ENCODE measurements at places on chromosomes 13 and 19.

DNA sequence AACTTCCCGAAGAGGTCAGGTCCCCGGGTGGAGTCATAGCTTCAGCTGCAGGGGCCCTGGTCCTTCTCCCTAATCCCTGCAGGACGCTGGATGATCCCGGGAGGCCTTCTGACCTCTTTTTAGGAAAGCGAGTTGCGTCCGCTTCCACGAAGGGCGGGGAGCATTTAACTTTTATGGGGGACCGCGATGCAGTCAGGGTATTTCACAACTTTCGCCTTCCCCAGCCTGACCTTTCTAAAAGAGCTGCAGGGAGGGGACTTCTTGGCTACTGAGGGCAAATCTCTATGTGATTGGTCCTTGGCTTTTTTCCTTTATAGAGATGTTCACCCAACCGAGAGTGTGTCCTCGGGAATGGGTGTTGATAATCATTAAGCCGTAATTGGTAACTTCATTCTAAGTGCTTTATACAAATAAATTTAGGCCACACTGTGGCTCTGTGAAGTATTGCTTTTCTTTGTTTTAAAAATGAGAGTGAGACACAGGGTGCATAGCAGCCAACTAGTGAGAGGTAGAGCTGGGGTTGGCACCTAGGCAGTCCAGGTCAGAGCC lies 778 bp downstream of the ZNF230 start:
- peak; percentile 65 for DNase-seq

- DNase-seq, result no peak
Observed at GRCh38 chr19:30172613-30173242, 199.5 kb upstream of the ZNF536 start.

- DNase-seq, result peak; percentile 72
Observed at GRCh38 chr19:42201489-42202289, 15.8 kb downstream of the DEDD2 start.

DNA sequence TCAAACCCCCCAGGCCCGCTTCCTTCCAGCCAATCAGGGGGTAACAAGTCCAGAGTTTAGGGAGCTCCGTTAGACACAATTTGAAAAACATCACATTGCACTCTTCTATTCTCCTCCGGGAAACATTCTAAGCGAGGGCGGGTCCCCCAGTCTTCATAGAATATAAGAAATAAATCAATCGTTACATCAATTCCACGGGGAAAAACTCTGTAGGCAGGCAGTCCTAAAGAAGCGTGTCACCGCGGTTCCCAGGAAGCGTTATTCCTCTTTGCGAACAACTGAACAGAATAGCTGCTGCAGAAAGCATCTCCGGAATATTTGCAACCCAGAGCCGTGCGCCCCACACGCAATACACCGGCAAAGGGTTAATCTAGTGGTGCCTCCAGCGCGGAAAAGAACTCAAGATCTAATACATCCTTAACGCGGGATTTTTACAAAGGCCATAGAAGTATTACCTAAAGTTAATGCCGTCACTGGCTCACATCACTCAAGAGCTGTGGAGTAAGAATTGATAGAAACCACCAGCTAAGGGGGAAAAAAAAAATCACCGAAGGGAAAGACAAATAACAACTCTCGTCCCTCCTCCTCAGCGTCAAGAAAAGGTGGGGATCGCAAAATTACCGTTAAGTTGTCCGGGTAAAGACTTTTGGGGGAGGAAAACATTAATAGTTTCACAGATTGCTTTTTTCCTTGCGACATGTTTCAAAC lies 65.1 kb downstream of the KCNRG start:
- DNase-seq, result peak; percentile 55

DNA sequence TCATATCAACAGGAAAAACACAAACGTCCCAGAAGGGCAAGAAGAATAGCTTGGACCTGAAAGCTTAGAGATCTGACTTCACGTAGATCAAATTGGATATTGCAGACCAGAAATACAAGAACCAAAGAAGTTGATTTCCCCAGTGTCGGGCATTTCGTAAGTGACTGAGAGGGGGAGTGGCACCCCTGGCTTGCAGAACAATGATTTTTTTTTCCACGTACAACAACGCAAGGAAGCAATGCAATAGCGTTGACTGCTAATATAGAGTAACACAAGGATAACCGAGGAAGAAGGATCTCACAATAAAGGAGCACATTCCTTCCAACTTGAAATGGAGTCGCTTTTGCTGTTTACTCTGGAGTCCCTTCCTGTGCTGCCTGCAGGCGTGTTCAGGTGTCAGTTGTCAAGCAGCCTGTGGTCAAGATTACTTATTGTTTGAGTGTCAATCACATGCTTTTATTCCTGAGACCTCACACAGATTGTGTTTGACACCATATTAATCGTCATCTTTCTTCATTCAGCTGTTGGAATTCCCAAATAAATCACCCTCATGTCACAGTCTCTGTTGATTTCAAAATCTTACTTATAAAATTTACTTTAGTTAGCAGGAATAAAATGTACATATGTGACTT lies 139.4 kb downstream of the FREM2 start:
- no peak for DNase-seq

DNA sequence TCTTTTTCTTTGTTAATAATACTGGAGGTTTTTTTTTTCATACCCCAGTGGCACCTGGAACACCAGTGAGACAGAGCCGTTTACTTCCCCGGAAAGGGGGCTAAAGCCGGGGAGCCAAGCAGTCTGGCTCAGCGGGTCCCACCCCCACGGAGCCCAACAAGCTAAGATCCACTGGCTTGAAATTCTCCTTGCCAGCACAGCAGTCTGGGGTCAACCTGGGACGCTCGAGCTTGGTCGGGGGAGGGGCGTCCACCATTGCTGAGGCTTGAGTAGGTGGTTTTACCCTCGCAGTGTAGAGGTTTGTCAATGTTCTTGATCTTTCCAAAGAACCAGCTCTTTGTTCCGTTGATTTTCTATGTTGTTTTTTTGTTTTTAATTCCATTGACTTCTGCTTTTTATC lies 94.6 kb upstream of the DIAPH3 start:
- no peak for DNase-seq

- DNase-seq, result no peak
Observed at GRCh38 chr13:84466461-84466860, 584.2 kb upstream of the SLITRK1 start.

DNA sequence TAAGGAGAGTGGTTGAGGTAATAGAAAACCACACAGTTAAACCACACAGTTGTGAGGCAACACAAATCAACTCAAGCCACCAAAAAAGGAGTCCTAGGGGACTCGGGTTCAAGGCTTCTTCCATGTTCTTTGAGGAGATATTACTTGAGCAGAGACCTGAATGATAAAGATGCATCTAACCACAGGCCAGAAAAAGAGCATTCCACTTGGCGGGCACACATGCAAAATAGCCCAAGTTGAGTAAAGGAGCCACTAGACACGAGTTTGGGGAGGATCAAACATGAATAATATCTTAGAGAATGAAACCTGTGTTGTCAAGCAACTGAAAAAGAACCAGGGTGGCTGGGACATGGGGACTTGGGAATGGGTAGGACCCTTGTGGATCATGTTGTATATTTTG lies 30.2 kb downstream of the NLRP4 start:
- DNase-seq, result no peak

GRCh38 chr19:30719189-30719998 lies 347.2 kb downstream of the ZNF536 start:
- DNase-seq, result no peak

- DNase-seq, result peak; percentile 50
Observed at GRCh38 chr19:13784731-13785452, 10.4 kb upstream of the ZSWIM4 start.

- no peak for DNase-seq
Observed at GRCh38 chr13:27370305-27370872, 54.0 kb upstream of the GTF3A start.

DNA sequence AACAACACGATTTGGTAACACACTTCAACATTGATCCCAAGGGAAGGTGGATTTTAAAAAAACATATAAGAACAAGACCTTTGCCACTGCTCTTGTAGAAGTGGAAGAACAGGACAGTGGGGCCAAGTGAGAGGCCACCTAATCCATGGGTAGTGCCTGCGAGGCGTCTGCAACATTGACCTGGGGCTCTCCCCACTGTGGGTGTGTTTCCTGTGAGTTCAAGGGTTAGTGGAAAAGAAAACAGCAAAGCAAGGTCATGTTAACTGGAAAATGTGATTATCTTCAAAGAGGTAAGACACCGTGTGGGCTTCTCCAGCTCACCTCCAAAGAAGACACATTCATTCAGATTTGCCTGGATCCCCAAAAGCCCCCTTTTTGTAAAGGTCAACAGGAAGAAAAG lies 327.0 kb downstream of the UQCRFS1 start:
- no peak for DNase-seq

DNA sequence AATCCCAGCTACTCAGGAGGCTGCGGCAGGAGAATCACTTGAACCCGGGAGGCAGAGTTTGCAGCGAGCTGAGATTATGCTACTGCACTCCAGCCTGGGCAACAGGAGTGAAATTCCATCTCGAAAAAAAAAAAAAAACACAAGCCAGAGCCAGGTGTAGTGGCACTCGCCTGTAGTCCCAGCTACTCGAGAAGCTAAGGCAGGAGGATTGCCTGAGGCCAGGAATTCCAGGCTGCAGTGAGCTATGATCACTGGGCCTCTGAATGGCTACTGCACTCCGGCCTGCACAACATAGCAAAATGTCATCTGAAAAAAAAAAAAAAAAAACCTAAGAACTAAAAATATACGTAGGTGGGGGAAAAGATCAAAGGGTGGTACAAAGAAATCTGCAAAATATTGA lies 19.4 kb downstream of the EPS15L1 start:
- no peak for DNase-seq

DNA sequence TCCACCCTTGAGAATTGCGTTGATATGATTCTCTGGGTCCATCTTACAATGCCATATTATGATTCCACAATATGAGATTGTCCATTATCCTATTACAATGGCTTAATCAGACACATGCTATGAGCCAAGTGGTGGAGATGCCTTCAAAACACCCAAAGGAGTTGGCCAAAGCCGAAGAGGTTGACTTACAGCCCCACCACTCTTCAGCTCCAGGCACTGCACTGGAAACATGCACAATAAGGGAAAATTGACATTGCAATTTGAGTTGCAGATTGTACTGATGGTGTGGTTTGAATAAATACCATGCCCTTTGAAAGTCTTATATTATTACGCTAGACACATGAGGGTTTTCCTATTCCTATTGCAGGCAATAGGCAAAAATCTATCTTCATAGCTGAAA lies 75.4 kb upstream of the TNFSF11 start:
- peak; percentile 57 for DNase-seq

- DNase-seq, result no peak
Observed at GRCh38 chr19:29499921-29500590, 25.7 kb upstream of the VSTM2B start.

Measured in T-helper 2 cell (primary cell).